ENCODE measurements at places on chromosomes 5 and 9. TPM values are rescaled to one million over a fixed set of nuclear protein-coding genes. Genes with fewer than 3 reads are reported as not detected.
A peak's percentile ranks its signal among the peaks of the same experiment; 100 is the strongest.

DNA sequence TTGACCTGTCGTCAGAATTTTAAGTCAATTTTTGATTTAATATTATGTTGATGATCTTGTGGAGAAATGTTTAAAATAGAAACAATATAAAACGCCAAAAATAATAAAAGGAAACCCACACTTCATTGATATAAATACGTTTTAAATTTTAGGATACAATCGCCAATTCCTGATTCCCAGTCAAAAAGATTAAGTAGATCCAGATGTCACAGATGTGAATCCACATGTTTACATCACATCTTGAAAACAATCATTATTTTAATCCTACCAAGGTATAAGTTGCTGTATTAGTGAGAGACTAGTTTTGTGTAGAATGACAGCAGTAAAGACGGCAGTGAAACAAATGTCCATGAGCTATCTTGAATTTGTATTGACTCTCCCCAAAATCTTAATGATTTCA, 4.9 kb downstream of the TAS2R1 start:
- no peak overlapping the region for H3K27ac ChIP-seq
- DNase-seq = no peak
- H3K27me3 ChIP-seq = peaks cover 4% of the 10 kb centered on the region

- no peaks in the 10 kb centered on the region for H3K4me1 ChIP-seq
- H3K27ac ChIP-seq = no peak overlapping the region
- no peaks in the 10 kb centered on the region for H3K36me3 ChIP-seq
- peaks cover 41% of the 10 kb centered on the region for H3K27me3 ChIP-seq
- H3K4me3 ChIP-seq = no peak overlapping the region
- peak; percentile 46 for DNase-seq
These were observed 35.2 kb upstream of the PLEKHG4B start for GRCh38 chr5:56561-57290.

GRCh38 chr9:97136421-97136820, 97.5 kb upstream of the CTSV start:
- peaks cover 5% of the 10 kb centered on the region for H3K36me3 ChIP-seq
- no peak for DNase-seq
- H3K27me3 ChIP-seq = no peaks in the 10 kb centered on the region
- no peak overlapping the region for H3K4me3 ChIP-seq

DNA sequence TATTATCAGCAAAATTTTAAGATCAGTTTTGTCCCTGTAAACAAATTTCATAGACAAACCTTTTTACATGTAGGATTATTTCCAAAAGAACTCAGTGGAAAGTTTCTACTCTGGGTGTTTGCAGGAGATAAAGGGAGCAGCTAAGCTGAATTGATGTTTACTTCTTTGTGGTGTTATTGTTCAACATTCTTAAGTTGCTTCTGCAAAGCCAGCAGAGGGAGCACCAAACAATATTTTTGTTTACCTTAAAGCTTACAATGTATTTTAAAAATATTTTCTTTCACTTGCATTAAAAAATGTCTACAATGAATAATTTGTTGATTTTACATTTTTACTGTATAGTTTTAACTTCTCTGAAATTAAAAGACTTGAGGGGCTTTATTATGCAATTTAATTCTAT, 135.4 kb downstream of the ATG10 start:
- no peaks in the 10 kb centered on the region for H3K36me3 ChIP-seq
- no peak overlapping the region for H3K4me3 ChIP-seq
- H3K27ac ChIP-seq = no peak overlapping the region
- no peaks in the 10 kb centered on the region for H3K27me3 ChIP-seq
- H3K4me1 ChIP-seq = peaks cover 15% of the 10 kb centered on the region
- DNase-seq = no peak

- H3K36me3 ChIP-seq = no peaks in the 10 kb centered on the region
- H3K4me3 ChIP-seq = no peak overlapping the region
- no peak overlapping the region for H3K27ac ChIP-seq
- H3K4me1 ChIP-seq = peaks cover 4% of the 10 kb centered on the region
- H3K27me3 ChIP-seq = peaks cover 2% of the 10 kb centered on the region
- no peak for DNase-seq
These were observed 313.5 kb downstream of the PRDM9 start for GRCh38 chr5:23820765-23821471.

DNA sequence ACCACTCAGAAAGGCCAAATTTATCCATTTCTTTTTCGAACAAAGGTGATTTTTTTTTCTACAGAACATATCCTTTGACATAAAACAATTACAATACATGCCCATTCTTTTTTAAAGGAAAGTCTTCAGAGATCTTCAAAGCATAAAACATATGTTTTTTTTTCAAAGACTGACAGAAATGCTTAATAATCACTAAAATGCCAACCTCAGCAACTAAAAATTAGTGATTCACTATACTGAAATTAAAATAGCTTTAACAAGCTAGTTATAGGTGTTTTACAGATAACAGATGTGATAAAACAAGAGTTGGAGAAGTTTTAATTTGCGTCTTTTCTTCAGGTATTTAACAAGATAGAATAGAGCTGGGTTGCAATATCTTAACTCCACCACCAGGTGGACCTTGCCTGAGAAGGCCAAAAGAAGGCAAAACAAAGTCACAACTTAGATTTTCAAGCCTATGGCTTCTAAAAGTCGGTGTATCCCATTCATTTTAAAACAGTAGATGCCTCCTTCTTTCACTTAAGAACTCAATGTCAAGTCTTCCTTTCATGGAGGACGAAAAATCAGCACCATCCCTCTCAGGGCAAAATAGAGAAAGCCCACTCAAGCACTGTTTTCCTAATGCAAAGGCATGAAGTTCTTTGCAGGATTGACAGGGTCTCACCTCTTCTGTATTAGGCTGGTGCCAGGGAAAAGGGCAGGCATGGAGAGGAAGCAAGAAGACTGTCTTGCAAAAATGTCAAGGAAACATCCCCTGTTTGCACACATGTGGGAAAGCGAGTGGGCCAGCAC, 31.1 kb upstream of the CPLX2 start:
- no peaks in the 10 kb centered on the region for H3K36me3 ChIP-seq
- no peak overlapping the region for H3K27ac ChIP-seq
- no peak for DNase-seq
- H3K4me1 ChIP-seq = no peaks in the 10 kb centered on the region

DNA sequence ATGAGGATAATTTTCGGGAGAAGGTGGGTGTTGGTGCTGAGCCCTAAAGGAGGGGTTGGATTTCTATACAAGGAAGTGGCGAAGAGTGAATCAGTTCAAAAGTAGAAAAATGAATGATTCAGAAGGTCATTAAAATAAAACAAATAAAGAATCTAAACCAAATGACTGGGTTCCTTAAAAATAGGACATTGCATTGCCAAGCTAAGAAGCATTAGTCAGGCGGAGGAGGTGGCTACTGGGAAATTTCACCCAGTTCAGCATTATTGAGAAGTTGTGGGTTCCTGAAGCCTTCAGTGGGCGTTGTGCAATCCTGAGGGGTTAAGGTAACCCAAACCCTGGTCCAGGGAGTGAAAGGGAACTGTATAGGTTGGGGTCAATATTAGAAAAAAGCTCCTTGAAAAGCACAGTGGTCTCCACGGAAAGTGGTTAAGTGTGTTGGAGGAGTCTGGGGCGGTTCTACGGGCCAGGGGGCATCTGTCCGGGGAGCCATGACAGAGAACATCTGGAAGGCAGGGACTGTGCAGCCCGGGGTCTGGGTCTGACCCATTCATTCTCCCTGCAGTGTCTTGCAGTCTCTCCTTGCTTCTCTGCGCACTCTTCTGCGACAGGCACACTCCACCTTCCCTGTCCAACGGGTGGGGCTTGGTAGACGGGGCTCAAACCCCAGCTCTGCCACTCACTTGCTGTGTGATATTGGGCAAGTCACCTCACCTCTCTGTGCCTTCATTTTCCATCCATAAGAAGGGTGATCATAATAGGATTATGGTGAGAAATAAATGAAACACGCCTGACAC, 27.6 kb upstream of the DUSP1 start:
- H3K27ac ChIP-seq = no peak overlapping the region
- peaks cover 2% of the 10 kb centered on the region for H3K4me1 ChIP-seq
- DNase-seq = no peak
- no peak overlapping the region for H3K4me3 ChIP-seq

GRCh38 chr9:91908746-91909145, 41.3 kb downstream of the ROR2 start:
- H3K4me3 ChIP-seq = no peak overlapping the region
- peaks cover 2% of the 10 kb centered on the region for H3K36me3 ChIP-seq
- no peak overlapping the region for H3K27ac ChIP-seq

- H3K27ac ChIP-seq = no peak overlapping the region
- H3K27me3 ChIP-seq = no peaks in the 10 kb centered on the region
- no peaks in the 10 kb centered on the region for H3K36me3 ChIP-seq
- no peaks in the 10 kb centered on the region for H3K4me1 ChIP-seq
These were observed 47.1 kb downstream of the BRINP1 start for GRCh38 chr9:119322184-119322583.

DNA sequence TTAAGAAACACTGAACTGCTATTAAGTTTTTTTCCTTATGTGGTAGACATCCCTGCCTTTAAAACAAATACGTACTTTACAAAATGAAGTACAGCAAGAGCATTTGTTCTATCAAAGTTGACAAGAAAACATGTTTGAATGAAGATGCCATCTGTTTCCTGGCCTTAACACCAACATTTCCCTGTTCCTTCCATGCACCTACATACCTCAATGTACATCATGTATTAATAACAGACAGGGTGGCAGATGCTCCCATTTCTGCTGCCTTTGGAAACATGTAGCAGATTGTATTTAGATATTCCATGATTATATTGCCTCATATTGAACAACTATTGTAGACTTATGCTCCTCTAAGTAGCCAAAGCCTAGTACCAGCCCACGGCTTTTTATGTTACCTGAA, 104.4 kb downstream of the PJA2 start:
- no peak overlapping the region for H3K27ac ChIP-seq
- no peaks in the 10 kb centered on the region for H3K36me3 ChIP-seq
- no peak overlapping the region for H3K4me3 ChIP-seq
- no peak for DNase-seq

DNA sequence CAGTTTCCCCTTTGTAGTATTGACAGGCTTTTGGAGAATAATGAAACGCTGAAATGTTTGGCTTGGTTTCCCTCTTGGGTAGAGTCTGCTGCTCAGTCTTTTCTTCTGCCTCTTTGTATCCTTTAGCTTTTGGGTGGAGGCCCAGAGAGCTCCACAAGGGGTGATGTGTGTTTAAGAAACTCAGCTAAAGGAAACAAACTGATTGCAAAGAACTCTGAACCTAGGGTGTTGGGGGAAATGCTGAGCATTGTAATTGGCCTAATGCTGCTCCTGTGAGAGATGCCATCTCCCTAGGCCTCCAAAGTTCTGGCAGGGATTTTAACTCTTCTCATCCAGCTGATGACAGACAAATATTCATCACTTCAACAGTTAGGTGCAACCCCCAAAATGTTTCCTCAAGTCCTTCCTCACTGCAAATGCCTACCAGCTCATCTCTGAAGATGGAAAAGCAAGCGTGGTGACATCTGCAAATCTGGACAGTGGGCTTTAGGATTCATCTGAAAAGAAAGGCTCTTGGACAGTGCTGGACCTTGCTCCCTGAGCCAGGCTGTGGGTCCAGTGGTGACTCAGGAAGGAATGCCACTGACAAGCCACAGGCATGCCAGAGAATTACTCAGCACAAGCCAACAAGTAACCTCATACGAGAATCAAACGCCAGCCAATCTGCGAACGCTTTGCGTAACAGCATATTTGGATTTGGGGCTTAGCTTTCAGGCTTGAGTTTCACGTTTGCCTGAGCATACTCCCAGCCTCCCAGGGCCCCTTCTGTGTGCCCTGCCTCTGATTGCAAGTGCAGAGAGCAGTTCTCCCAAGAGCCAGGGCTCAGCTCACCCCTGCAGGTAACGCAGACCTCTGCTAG, 30.5 kb upstream of the ZSWIM6 start:
- peak overlapping the region; percentile 77 for H3K27ac ChIP-seq
- H3K36me3 ChIP-seq = no peaks in the 10 kb centered on the region
- no peak for DNase-seq
- H3K4me1 ChIP-seq = peaks cover 29% of the 10 kb centered on the region

DNA sequence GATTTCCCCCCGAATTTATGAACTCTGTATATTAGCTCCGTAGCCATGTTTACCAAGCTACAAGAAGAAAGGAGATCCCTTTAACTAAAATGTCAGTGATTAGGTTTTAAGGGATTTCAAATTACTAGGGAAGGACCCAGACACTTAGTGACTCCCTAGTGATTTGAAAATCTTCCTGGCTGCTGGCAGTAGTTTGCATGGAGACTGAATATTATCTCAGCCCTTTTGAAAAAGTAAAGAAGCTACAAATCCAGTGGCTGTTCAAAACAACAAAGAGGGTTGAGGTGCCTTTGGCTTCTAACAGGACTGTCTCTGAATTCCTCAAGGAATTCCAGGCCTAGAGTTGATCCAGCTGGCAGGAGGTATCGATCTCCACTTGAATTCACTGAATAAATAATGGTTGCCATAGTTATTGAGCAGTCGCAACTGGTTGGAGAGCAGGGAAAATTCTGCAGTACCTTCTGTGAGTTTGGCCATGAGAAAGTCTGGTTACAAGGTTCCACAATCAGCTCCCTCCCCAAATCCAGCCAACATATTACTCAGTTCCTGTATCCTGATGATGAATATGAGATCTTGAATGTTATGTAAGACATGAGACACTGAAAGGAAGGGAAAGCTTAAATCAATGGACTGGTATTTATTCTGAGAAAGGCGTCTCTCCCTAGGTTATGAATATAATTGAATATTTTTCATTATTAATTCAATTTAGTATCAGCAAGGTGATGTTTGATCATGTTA, 37.7 kb downstream of the NR4A3 start:
- peak overlapping the region; percentile 4 for H3K4me3 ChIP-seq
- H3K27me3 ChIP-seq = no peaks in the 10 kb centered on the region
- H3K36me3 ChIP-seq = peaks cover 1% of the 10 kb centered on the region
- peaks cover 24% of the 10 kb centered on the region for H3K4me1 ChIP-seq
- peak; percentile 32 for DNase-seq

- no peaks in the 10 kb centered on the region for H3K27me3 ChIP-seq
- H3K27ac ChIP-seq = no peak overlapping the region
- no peaks in the 10 kb centered on the region for H3K4me1 ChIP-seq
- no peak for DNase-seq
- no peaks in the 10 kb centered on the region for H3K36me3 ChIP-seq
These were observed 27.2 kb downstream of the C9orf152 start for GRCh38 chr9:110180511-110181434.

- no peak overlapping the region for H3K27ac ChIP-seq
- H3K4me3 ChIP-seq = no peak overlapping the region
- no peaks in the 10 kb centered on the region for H3K36me3 ChIP-seq
- no peaks in the 10 kb centered on the region for H3K27me3 ChIP-seq
- H3K4me1 ChIP-seq = peaks cover 10% of the 10 kb centered on the region
These were observed 341.8 kb downstream of the MAN2A1 start for GRCh38 chr5:110031402-110032140.

The PCSK5 gene
- 7.3 TPM for total RNA-seq

The IQGAP2 gene
- total RNA-seq = 17.2 TPM

The TYRP1 gene
- total RNA-seq = not detected

The PRLR gene
- 5.7 TPM for total RNA-seq

The SLC31A2 gene
- 3.0 TPM for total RNA-seq

The ST8SIA4 gene
- total RNA-seq = 5.5 TPM

The WDR38 gene
- not detected for total RNA-seq

The F2RL1 gene
- total RNA-seq = 6.5 TPM

Data from progenitor cell of endocrine pancreas (in vitro differentiated cells).